ENCODE measurements at places on chromosomes 16 and 17.

GRCh38 chr17:30323262-30323894 lies 10.5 kb downstream of the TMIGD1 start:
- DNase-seq = no peak

- DNase-seq = no peak
Measured at GRCh38 chr17:5248821-5249479, 14.3 kb upstream of the SCIMP start.

GRCh38 chr16:12295395-12295794 lies 318.9 kb downstream of the SNX29 start:
- DNase-seq = no peak

DNA sequence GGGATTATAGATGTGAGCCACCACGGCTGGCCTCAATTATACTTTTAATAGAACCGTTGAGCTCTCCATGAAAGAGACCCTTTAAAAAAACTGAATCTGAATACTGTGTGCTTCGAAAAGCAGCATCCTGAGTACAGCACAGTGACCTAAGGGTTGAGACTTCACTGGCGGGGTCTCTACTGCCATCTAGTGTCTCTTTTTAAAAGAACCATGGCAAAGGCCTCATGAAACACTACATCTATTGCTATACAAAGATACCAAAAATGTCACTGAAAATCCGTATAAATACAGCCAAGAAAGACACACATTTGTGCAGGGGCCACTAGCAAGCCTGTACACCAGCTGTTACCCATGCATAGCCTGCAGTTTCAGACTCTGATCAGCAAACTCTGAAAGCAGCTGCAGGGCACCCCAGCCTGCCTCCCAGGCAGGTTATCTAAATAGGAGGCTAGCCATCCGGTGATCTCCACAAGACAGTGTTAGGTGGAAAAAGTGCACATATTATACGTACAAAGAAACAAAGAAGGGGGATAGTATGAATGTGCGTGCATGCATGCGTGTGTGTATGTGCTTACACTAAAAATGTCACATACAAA lies 35.3 kb downstream of the NPLOC4 start:
- peak; percentile 44 for DNase-seq

GRCh38 chr16:79188739-79189122 lies 411.8 kb downstream of the MAF start:
- DNase-seq = no peak

DNA sequence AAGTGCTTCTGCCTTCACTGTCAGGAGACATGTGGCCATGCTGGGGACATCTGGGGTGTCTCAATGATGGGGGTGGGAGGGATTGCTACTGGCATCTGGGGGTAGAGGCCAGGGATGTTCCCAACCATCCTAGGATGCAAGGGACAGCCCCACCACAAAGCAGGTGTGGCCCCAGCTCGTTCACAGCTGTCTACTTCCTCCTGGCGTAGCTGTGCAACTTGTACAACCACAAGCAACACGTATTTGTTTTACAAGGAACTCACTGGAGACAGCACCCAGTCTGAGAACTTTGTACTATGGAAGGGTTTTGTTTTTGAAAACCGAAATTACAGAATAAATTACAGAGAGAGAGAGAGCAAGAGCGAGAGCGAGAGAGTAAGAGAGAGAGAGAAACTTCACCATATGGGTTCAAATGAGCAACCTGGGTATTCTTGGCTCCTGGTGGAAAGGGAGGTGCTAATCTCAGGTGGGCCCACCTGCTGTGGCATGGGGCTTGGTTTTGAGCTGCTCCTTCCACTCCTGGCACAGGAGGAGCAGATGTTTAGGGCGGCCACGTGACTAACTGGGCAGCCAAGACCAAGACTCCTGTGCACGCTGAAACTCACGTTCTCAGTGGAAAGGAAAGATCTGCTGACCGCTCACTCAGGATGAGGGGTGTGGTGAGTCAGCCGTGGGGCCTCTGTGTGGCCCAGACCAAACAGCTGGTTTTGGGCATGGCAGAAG lies 17.5 kb upstream of the TNFRSF13B start:
- DNase-seq = no peak

GRCh38 chr17:13885550-13885949 lies 183.8 kb upstream of the COX10 start:
- DNase-seq = no peak

DNA sequence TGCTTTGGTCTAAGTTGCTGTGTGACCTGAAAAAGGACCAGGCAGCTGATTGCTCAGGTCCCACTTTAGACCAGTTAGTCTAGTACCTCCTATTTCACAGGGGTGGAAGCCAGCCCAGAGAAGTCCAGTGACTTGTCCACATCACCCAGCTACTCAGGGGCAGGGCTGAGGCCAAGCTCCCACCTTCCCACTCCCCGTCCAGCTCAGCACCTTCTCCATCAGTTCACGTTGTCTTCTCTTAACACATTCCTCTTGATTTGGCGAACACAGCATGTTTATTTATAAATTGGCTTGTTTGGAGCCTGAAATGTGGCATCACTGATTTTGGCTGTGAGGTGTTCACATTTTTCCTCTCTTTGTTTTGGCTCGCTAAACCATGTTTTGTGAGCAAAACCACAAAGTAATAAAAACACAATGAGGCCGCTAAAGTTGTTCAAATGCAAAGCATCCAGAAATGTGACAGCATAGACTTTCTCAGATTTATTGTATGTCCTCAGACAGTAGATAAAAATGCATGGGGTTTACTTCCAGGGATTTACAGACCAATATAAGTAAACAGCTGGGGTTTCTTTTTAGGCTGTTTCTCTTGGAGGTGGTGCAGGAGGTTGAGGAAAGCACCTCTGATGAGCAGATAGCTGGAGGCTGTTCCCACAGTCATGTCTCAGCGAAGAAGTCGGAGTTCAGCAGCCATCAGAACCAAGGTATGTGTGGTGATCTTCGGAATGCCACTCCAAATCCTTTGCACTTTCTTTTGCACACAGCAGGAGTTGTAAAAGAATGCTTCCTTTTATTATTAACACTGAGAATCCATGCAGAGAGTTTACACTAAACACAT lies 88.4 kb downstream of the PLXDC1 start:
- DNase-seq = no peak

DNA sequence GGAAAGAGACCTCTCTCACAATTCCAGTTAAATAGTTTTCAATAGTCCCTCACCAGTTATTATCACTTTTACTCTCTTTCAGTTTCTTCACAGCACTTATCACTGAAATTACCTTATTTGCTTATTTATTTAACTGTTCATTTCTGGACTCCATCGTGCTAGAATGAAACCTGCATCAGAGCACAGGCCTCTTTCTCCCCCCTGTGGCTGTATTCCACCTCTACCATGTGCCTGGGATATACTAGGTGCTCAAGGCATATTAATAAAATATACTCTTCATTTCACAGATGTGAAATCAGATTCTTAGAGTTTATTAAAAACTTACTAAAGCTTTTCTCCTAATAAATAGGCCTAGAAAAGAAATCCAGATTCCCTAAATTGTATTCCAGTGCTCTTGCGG lies 308.9 kb upstream of the MON1B start:
- no peak for DNase-seq

- no peak for DNase-seq
Measured at GRCh38 chr16:27321013-27321915, 7.5 kb downstream of the IL4R start.

- no peak for DNase-seq
Measured at GRCh38 chr17:74226252-74226651, 12.9 kb downstream of the TTYH2 start.

- no peak for DNase-seq
Measured at GRCh38 chr16:72902206-72902605, 145.7 kb downstream of the ZFHX3 start.

- DNase-seq = no peak
Measured at GRCh38 chr16:77273815-77274214, 74.6 kb downstream of the SYCE1L start.

DNA sequence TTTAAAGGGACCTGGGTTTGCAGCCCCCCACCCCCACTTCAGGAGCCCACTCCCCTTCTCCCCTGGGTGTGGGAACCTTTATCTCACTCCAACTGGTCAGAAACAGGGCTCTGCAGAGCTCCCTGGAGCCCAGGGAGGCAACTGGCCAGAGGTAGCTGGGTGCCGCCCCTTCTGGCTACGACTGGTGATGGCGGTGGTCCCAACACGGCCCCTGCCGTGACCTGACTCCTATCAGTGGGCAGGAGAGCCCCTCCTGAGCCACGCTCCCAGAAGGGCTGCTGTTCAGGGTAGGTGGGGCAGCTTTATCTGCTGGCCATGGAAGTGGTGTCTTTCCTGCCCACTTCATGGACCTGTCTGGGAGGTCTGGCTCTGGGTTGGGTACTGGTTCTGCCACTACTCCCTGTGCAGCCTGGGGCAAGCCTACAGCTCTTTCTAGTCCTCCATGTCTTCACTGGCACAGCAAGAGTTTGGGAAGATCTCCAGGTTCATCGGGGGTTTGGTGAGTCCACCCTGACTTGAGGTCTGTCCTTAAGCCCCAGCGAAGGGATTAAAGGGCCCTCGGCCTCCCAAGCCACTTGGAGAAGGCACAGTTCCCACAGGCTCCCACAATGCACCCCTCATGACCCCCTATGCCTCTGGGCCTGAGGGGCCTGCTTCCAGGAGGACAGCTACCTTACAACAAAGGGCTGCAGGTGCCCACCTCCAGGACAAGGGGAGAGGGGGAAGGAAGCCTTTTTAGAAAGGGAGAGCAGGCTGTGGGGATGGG lies 5.5 kb upstream of the SREBF1 start:
- DNase-seq = no peak

GRCh38 chr17:32693194-32693897 lies 183.6 kb downstream of the MYO1D start:
- no peak for DNase-seq

DNA sequence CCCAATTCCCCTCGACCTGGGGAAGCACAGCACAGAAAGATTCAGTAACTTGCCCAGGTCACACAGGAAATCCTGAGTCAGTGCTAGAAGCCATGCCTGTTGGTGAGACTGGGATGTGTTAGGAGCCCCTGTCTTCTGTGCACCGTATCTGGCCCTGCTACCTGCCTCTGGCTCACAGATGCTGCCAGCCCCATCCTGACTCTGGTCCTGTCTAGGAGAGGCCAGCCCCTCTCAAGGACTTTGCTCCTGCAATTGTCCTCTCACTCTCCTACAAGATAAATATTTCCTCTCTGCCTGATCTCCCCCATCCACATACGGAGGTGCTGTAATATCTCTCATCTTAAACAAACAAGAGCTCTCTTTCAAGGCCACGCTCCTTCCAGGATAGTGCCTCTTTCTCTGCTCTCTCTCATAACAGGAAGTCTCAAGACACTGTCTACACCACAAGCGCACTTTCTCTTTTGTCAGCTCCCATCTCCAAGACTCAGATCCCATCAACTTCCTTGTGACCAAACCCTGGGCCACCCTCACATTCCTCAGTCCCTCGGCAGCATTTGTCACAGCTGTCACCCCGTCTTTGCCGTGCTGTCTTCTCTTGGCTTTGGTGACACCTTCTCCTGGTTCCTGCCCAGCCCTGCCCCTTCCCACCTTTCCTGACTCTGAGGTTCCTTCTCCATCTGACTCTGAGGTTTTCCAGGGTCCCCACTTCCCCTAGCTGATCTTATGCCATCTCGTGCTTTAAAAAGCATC lies 1.9 kb downstream of the SLC13A2 start:
- no peak for DNase-seq

DNA sequence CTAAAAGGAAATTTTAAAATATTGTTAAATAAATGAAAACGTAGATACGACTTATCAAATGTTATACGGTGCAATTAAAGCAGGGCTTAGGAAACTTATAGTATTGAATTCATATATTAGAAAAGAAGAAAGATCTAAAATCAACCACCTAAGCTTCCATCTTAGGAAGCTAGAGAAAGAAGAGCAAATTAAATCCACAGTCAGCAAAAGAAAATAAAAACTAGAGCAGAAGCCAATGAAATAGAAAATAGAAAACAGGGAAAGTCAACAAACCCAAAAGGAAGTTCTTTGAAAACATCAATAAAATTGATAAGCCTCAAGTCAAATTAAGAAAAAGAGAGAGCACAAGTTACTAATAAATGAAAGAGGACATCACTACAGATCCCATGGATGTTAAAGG lies 74.6 kb upstream of the CACNG5 start:
- DNase-seq = no peak

- no peak for DNase-seq
Measured at GRCh38 chr16:9318764-9319163, 227.3 kb downstream of the HAPSTR1 start.

DNA sequence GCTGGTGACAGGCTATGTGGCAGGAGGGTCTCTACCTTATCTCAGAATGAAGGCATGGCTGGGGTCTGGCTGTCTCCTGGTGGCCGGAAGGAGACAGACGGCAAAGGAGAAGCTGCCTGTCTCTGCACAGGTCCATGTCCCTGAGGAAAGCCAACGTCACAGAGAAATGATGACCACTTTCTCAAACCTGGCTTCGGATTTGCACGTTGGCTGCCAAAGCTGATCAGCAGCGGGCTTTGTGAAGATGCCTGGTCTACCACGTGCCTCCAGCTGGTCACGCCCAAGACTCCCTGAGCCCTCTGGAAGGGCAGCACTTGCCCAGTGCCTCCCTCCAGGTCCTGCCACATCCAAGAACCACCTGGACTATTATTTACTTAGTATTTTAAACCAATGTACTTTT lies 8.4 kb downstream of the DEXI start:
- DNase-seq = no peak

GRCh38 chr16:48064971-48065370 lies 90.8 kb downstream of the ABCC12 start:
- no peak for DNase-seq

DNA sequence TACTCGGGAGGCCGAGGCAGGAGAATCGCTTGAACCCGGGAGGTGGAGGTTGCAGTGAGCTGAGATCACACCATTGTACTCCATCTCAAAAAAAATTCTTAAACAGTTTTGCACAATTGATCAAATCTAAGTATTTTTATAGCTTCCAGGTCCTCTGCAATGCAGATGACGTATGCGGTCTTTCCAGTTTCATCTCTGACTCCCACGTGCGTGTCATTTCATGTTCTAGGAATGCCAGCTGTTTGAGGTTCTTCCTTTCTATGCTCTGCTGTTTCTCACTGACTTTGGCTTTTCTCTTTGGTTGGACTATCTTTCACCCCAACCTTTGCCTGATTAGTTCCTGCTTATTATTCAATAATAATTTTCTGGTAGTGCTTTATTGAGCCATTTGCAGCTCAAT lies 16.2 kb downstream of the CHP2 start:
- no peak for DNase-seq

GRCh38 chr16:84459533-84459894 lies 44.9 kb downstream of the MEAK7 start:
- no peak for DNase-seq

- no peak for DNase-seq
Measured at GRCh38 chr16:8583732-8584131, 6.6 kb downstream of the TMEM114 start.

- no peak for DNase-seq
Measured at GRCh38 chr17:12815642-12816141, 26.4 kb downstream of the ARHGAP44 start.

DNA sequence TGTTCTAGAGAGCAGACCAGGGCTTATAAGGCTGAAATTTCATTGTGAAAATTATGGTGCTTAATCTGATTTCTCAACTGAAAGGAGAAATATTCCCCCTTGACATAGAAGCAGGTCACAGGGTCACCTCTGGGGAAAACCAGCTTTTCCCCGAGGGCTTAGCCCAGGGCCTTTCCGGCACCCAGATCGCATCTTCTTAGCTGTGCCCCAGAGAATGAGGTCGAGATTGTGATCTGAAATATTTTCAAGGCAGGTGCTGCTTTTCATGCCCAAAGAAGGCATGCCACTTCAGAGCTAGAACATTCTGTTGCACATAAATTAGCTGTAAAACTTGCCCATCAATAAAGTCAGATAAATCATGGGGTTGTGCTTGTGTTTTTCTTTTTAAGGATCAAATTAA lies 25.4 kb upstream of the ARHGAP17 start:
- no peak for DNase-seq
